ENCODE measurements at places on chromosomes 6 and 20. TPM values are rescaled to one million over a fixed set of nuclear protein-coding genes. Genes with fewer than 3 reads are reported as not detected.

TXLNB gene
- total RNA-seq = 0.06 TPM

BIRC7 gene
- not detected for total RNA-seq

GRCh38 chr6:148776321-148777308 is 29.8 kb downstream of the UST start:
- DNase-seq = no peak
- peaks cover 6% of the 10 kb centered on the region for H3K4me1 ChIP-seq
- H3K27me3 ChIP-seq = no peaks in the 10 kb centered on the region
- no peak overlapping the region for H3K27ac ChIP-seq

DNA sequence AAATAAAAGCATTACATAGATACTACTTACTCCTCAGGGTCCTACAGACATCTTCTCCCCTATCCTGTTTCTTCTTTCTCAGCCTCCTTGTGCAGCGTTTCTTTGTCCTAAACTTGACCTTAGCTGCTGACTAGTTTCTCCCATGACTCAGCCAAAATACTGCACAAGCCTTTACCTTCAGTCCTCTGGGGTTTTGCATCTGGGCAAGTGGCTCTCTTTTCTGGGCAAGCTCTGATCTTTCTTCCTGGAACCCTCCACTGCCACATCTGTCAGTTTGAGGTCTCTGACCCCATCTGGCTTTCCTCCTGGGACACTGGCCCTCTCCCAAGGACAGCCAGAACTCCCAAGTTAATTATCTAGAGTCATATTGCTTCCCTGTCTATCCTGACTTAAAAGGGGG is 838.4 kb downstream of the DHX35 start:
- H3K27ac ChIP-seq = no peak overlapping the region
- H3K4me3 ChIP-seq = no peak overlapping the region
- H3K4me1 ChIP-seq = no peaks in the 10 kb centered on the region
- DNase-seq = no peak

Measured in neural progenitor cell (in vitro differentiated cells).